A673 (cell line): ENCODE measurements at places on chromosomes 12 and 14. TPM values are rescaled to one million over a fixed set of nuclear protein-coding genes. Genes with fewer than 3 reads are reported as not detected.

DNA sequence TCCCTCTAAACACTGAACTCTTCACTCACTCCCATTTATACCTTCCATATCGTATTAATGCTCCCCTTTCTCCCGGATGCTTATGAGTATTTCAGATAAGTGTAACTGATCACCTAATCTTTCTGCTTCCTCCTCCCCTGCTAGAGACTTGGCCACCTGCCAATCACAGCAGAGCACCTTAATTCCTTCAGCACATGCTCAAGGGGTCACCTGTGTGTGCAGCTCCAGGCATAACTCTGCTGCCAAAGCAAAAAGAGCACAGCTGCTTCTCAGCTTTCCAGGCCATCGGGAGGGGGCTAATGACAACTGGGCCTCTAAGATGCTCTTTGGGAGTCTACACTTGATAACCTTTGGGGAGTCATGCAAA lies 106.9 kb upstream of the DYRK2 start:
- DNase-seq = no peak
- no peak overlapping the region for H3K27ac ChIP-seq
- no peak overlapping the region for H3K4me3 ChIP-seq

DNA sequence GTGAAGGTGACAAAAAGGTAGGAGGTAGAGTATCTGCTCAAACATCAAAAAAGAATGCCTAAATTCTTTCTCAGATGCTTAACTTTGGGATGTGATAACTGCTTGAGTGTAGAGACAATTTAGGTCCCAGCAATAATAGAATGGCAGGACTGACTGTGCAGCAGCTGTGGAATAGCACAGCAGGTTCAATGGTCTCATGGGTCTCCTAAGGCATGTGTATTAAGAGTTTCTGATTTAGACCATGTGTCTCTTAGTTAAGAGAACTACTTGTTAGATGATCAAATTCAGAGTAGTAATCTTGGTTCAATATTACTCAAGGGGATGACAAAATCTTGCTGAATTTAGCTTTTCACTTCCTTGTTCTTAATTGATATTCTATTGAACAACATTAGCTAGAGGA lies 72.0 kb downstream of the ALX1 start:
- DNase-seq = peak; percentile 70
- no peaks in the 10 kb centered on the region for H3K27me3 ChIP-seq
- no peak overlapping the region for H3K4me3 ChIP-seq

DNA sequence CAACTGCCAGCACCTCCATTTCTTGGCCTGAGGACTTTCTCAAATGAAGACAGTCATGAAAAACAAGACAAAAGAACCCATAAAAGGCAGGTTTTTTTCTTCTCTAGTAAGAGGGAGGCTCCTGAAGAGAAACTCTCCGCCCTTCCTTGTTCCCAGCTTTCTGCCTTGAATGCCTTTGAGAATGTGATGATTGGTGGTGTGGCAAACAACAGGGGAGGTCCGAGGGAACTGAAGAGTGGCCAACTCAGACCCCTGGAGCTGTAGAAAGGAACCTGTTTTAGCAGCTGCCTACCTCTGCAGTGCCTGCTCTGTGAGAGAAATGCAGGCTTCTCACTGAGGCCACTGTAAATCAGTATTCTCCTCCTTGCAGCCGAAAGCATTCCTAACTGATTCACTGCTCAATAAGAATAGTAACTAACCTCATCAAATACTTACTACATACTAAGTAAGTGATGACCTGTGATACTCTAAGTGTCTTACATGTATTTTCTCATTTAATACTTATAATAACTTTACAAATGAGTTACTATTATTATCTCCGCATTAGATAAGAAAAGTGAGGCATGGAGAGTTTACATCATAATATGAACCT lies 16.7 kb upstream of the ERC1 start:
- no peak overlapping the region for H3K27ac ChIP-seq
- H3K4me1 ChIP-seq = no peaks in the 10 kb centered on the region
- H3K4me3 ChIP-seq = no peak overlapping the region
- no peak for DNase-seq
- no peaks in the 10 kb centered on the region for H3K36me3 ChIP-seq

GRCh38 chr14:98130691-98131090 lies 1141.3 kb downstream of the BCL11B start:
- H3K27ac ChIP-seq = no peak overlapping the region
- H3K36me3 ChIP-seq = no peaks in the 10 kb centered on the region
- DNase-seq = no peak
- H3K4me1 ChIP-seq = no peaks in the 10 kb centered on the region
- no peaks in the 10 kb centered on the region for H3K27me3 ChIP-seq

- no peak for DNase-seq
- H3K27me3 ChIP-seq = no peaks in the 10 kb centered on the region
- H3K4me3 ChIP-seq = no peak overlapping the region
Observed at GRCh38 chr12:52395761-52396434, 10.2 kb downstream of the KRT82 start.

DNA sequence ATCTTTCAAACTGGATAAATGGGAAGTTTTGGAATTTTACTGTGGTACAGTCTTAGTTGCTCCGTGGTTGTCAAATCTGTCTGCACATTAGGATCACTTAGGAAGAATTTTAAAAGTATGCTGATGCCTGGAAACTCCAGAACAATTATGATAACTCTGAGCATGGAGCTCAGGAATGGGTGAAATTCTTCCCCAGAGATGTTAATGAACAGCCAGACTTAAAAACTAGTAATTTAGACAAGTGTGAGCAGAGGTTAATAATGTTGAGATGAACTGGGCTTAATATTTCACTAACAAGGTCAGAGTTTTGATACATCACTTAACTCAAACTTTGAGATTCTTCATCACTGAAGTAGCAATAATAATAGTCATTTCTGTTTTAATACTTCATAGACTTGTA lies 94.5 kb downstream of the NTS start:
- H3K36me3 ChIP-seq = no peaks in the 10 kb centered on the region
- no peak overlapping the region for H3K4me3 ChIP-seq
- no peak overlapping the region for H3K27ac ChIP-seq
- no peaks in the 10 kb centered on the region for H3K4me1 ChIP-seq
- H3K27me3 ChIP-seq = no peaks in the 10 kb centered on the region

Gene POMT2
- total RNA-seq = 49.5 and 55.6 TPM in 2 replicates

Gene SLC22A17
- 23.0 and 28.4 TPM in 2 replicates for total RNA-seq

Gene FBRSL1
- 111 and 130 TPM in 2 replicates for total RNA-seq

Gene MUCL1
- not detected in 2 replicates for total RNA-seq

Gene TAS2R7
- total RNA-seq = not detected in 2 replicates

Gene TCTN2
- total RNA-seq = 9.6 and 11.8 TPM in 2 replicates

Gene GDF3
- not detected in 2 replicates for total RNA-seq

Gene RDH16
- 0.24 and 0.42 TPM in 2 replicates for total RNA-seq

Gene KCNC2
- not detected in 2 replicates for total RNA-seq

Gene MIA2
- 16.0 and 16.7 TPM in 2 replicates for total RNA-seq
